Kidney tubule cell (primary cell): ENCODE measurements at places on chromosomes 4 and X.

- DNase-seq, result no peak
Observed at GRCh38 chr4:53005808-53006207, 143.7 kb downstream of the RASL11B start.

GRCh38 chr4:138757432-138757831, 258.1 kb upstream of the NOCT start:
- no peak for DNase-seq

DNA sequence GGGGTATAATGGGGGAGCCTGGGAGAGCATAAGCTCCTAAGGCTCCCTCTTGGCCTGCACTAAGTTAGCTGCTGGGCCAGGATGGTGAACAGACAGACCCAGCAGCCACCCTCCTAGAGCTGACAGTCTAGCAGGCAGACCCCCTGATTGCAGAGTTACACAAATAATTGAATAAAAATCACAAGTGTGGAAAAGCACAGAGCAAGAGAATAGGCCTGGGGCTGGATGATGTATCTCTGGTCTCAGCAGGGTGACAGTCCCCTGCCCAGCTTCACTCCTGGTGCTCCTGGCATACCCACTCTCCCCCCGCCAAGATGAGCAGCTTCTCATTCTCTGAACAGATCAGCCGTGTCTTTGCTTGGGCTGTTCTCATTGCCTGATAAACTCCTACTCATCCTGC, 86.1 kb upstream of the STX18 start:
- DNase-seq, result no peak

DNA sequence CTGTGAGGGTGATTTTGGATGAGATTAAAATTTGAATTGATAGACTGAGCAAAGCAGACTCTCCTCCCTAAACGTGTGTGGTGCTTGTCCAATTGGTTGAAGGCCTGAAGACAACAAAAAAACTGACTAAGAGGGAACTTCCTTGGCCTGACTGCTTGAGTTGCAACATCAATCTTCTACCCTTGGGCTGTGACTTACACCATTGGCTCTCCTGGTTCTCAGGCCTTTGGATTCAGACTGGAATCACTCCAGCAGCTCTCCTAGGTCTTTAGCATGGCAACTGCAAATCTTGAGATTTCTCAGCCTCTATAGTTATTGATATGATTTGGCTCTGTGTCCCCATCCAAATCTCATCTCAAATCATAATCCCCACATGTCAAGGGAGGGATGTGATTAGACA, 49.7 kb upstream of the IGFBP7 start:
- DNase-seq, result no peak

- no peak for DNase-seq
Observed at GRCh38 chr4:119321921-119322687, at the start of gene FABP2. Gene FABP2 (minus strand): TSS chr4:119322138. CDS start chr4:119322102, 36 bp downstream.

GRCh38 chr4:78689261-78689660, 86.9 kb upstream of the BMP2K start:
- no peak for DNase-seq

DNA sequence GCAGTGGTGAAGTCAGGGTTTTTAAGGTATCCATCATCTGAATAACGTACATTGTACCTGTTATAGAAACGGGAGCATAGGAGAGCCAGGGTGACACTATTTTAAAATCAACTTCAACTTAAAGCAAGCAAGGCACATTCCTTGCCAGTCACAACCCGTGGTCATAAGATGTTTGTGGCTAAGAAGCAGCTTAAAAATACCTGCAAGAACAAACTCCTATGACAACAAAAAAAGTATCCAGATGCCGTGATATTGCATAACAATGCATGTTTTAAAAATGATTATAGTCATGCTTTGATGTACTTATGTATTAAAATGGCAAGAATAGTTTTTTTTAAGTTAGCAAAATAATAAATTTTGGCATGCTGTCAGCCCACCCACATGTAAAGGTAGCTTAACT, 16.5 kb upstream of the SYNPO2 start:
- DNase-seq, result no peak

- no peak for DNase-seq
Observed at GRCh38 chr4:87567191-87567590, 38.0 kb upstream of the SPARCL1 start.

- DNase-seq, result peak; percentile 52
Observed at GRCh38 chrX:71128915-71129765, 10.7 kb downstream of the MED12 start.

GRCh38 chr4:118964891-118965411, 76.3 kb downstream of the SYNPO2 start:
- DNase-seq, result no peak

GRCh38 chrX:68916891-68917290, 88.1 kb downstream of the EFNB1 start:
- DNase-seq, result no peak

DNA sequence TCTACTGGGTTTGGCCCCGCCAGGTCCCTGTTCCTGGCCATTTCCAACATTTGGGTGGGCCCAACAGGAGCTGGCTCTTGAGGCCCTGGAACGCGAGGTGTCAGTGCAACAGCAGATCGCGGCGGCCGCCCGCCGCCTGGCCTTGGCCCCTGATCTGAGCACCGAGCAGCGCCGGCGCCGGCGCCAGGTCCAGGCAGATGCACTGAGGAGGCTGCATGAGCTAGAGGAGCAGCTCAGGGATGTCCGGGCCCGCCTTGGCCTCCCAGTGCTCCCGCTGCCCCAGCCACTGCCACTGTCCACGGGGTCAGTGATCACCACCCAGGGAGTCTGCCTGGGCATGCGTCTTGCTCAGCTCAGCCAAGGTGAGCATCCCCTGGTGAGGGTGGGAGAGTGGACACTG, 5.5 kb downstream of the CCDC120 start:
- no peak for DNase-seq
